ENCODE measurements at places on chromosomes 4 and X.

GRCh38 chrX:9327086-9327746 lies 137.6 kb upstream of the TBL1X start:
- DNase-seq = no peak

DNA sequence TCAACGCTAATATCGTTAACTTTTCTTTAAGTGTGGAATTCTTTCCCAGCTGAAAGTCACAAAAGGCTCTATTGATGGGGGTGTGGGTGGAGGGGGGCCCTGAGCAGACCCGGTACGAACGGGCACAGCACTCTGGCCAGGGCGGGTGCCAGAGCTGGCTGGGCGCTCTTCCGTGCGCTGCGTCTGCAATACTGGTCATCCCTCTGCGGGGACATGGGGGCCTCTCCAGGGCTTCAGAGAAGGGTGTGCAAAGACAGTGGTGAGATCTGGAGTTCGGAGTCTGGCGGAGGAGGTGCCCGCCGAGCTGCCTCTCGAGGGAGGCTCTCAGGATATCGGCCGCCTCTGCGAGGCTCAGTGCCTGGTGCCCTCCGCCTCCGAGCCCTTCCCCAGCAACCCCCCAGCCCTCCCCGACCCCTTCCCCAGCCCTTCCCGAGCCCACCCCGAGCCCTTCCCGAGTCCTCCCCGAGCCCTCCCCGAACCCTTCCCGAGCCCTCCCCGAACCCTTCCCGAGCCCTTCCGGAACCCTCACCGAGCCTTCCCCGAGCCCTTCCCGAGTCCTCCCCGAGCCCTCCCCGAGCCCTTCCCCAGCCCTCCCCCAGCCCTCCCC lies 34.3 kb downstream of the FGFRL1 start:
- no peak for DNase-seq

DNA sequence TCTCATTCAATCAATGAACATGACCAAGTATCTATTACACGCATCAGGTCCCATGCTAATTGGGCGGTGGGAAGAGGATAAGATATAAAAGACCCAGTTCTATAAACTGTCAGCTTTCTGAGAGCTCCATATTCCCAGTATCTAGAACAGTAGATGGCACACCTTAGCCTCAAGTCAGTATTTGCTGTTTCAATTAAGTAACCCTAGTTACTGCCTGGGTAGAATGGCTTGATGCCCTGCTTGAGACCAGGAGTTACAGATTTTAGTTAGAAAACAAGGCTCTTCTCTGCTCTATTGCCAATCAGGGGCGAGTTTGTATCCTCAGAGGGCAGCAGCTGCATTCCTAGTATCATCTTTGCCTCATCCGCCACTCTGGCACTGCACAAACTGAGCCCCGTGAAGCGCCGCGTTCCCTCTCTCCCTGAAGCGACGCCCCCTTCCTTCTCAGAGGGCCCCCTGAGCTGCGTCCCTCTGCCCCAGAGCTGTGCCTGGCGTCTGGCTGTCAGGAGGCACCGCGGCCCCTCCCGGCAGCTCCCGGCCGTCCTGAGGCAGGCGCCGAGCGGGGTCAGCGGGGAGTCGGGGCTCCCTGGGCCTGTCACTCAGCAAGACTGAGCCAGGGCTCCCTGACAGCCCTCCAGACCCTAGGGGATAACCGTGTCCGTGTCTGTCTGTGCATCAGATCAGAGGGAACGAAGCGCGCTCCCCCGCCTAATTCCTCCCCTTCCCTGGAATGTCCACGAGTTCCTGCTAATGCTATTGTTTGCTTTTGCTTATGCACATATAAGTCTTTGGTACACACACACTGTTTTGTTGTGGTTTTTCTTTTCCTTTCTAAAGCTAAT lies 212.4 kb upstream of the TTC29 start:
- DNase-seq = no peak

DNA sequence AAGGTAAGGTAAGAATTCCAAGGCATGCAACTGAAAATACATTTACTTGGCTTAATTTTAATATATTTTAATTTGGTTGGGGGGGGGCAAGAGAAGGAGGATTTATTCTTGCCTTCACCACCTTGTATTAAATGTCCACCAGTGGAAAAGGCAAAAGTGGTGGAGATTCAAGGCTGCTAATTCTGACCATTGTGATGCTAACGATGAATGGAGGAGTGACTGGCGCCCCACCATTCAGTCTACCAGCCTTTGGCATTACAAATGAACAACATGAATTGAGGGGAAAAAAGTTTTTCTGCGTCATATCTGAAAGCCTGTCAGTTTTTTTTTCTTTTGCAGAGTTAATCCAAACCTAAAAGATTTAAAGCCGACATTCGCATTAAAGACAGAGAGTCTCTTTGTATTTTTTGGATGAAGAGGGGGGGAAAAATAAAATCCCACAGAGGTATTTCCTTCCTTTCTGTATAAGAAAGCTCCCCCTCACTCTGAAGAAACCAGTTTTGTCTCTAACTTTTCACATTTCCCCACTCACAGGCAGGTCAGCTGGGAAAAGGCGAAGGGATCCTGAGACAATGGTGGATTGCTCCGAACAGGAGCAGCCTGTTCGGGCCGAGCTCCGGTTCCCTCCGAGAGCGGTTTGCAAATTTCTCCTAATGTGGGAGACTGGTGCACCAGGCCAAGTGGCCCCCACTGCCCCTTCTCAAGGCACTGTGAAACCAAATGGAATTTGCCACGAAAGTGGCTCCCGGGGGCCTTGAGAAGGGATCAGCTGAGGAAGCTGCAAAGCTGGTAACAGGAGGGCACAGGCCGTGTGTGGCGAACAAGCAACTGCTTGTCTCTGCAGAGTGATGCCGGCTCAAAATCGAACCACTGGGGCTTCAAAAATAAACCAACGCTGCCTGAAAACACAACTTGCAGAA lies 28.1 kb downstream of the SHISA3 start:
- no peak for DNase-seq

- DNase-seq = no peak
These were observed 244.1 kb downstream of the GPC3 start for GRCh38 chrX:133741303-133741702.

DNA sequence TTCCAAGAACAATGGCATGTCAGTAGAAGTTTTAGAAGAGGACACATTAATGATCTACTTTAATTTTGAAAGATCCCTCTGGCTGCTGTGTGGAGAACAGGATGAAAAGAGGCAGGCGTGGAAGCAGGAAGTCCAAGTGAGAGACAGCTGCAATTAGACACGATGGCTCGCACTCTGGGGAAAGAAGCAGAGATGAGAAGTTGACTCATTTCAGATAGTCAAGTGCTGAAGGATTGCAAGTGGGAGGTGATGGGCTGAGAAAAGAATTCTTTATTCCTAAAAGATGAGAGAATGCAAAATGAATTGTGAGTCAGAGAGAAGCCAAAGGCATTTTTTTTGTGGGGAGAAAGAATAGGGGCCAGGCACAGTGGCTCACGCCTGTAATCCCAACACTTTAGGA lies 16.5 kb downstream of the RXFP1 start:
- DNase-seq = no peak

DNA sequence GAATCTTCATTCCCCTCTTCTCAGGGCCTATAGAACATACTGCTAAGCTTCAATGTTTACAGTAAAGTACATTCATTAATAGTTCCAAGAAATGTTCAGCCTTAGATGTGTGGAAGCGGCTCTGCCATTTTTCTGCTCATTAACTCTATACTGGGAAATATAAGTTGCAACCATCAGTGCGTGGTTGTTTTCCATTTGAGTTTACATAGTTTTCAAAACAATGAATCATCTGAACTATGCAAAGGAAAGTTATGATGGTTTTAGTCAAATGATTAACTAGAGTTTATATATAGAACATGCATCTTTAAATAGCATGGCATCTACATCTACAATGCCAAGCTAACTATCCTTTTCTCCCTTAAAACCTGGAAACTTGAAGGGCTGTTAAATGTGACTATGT lies 29.6 kb downstream of the LEF1 start:
- no peak for DNase-seq

GRCh38 chrX:9048801-9049200 lies 14.9 kb upstream of the FAM9B start:
- DNase-seq = no peak

- no peak for DNase-seq
These were observed 195.4 kb downstream of the SHOX start for GRCh38 chrX:825991-826390.

DNA sequence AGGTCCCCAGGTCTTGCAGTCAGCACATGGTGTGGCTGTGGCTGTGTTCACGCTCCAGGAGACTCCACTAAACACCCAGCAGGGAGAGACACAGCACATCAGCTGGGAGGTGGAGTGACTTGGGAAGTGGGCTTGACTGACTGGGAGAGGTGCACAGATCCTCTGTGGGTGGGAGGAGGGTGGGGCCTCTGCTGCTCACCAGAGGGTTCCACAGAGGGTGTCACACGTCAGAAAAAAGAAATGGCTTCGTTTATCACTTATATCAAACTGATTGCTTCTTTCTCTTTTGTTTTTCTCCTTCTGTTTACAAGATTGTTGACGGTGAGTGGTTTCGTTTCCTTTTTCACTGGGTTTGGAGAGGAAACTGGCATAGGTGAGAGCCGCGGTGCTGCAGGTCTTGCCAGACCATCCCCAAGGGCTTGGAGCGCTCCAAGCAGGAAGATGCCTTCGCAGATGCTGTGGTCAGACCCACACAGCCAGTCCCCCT lies 24.8 kb upstream of the FAM193A start:
- DNase-seq = no peak

DNA sequence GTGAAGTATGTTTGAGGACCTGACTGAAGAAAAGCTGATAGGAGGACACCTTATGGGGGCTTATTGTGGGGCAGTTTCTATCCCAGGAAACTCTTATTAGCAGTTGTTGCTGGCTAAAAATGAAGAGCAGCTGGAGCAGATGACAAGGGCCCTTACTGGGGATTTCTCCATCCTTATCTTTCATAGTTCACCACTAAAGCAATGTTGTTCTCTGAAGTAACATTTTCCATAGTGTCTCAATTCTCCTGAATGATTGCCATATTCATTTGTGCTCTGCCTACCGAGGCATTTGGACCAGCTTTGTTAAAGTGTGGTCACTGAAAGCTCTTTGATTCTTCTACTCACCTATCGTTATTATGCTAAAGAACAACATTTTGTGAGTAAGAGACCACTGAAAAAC lies 7.7 kb downstream of the ENOX2 start:
- no peak for DNase-seq

- DNase-seq = no peak
These were observed 25.2 kb downstream of the WDR44 start for GRCh38 chrX:118370921-118371624.

DNA sequence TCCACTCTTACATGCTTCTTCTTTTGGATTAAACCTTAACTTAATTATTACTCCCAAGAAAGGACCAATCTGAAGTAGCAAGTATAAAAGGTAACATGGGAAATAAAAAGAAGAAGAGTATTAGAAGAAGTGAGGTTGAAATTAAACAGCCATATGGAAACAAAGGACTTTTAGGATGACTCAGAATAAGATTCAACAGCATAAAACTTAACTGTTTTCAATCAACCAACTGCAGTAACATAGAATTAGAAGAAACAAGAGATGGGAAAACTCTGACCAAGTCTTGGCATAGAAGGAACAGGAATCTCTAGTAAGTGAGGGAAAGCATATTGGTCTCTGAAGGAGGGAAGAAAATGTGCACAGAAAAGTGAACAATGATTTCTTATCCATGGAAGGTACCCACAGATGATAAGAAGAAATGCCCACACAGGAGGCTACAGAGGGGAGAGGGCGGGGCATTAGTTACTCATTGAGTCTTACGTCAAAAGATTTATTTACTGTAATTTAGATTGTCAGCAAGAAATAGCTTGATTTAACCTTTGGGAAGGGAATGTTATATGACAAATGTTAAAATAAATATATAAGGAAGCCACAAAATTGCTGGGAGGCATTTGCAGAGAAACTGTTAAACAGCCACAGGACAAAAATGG lies 177.3 kb downstream of the BANK1 start:
- no peak for DNase-seq

GRCh38 chr4:39530682-39531081 lies 3.4 kb upstream of the UGDH start:
- DNase-seq = no peak

- no peak for DNase-seq
These were observed 403.0 kb downstream of the ADGRL3 start for GRCh38 chr4:61603086-61603485.

- no peak for DNase-seq
These were observed 33.1 kb upstream of the CDKN2AIP start for GRCh38 chr4:183411291-183411861.

- DNase-seq = no peak
These were observed 138.1 kb downstream of the MID1 start for GRCh38 chrX:10482261-10482660.

DNA sequence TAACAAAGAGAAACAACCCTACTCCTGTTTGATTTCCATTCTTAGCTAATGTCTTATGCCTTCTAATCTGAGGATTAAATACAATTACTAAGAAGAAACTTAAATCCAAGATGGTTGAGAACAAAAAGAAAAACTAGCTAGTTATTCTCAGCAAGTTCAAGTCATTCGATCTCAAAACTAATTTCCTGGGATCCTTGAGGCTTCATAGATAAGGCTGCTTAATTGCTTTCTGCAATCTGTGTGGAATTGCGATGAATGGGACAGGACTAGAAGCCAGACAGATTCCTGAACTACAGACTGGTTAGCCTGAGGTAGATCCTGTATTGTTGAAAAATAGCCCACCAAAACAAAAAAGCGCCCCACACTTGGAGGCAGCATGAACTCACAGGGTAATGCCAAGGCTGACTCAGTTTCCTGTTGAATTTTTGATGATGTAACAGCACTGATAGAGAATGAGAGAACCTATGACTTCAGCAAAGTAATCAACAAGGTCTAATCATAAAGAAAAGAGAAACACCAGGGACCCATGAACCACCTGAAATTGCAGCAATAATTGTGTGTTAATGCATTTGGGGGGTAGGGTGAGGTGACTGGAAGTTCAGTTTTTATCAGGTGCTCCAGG lies 33.9 kb downstream of the KLHL15 start:
- DNase-seq = no peak

- no peak for DNase-seq
These were observed 10.3 kb upstream of the CXCL2 start for GRCh38 chr4:74109116-74109869.

GRCh38 chrX:112704187-112704586 lies 24.4 kb upstream of the LHFPL1 start:
- DNase-seq = no peak

Measured in T-helper 9 cell (primary cell).